ENCODE measurements at places on chromosomes 13 and 19. TPM values are rescaled to one million over a fixed set of nuclear protein-coding genes. Genes with fewer than 3 reads are reported as not detected.

The DCT gene
- not detected for polyA plus RNA-seq

The HAUS5 gene
- polyA plus RNA-seq, result 7.4 TPM

The ZNF526 gene
- 10.5 TPM for polyA plus RNA-seq

The OLFM2 gene
- polyA plus RNA-seq, result 8.9 TPM

The RASAL3 gene
- not detected for polyA plus RNA-seq

DNA sequence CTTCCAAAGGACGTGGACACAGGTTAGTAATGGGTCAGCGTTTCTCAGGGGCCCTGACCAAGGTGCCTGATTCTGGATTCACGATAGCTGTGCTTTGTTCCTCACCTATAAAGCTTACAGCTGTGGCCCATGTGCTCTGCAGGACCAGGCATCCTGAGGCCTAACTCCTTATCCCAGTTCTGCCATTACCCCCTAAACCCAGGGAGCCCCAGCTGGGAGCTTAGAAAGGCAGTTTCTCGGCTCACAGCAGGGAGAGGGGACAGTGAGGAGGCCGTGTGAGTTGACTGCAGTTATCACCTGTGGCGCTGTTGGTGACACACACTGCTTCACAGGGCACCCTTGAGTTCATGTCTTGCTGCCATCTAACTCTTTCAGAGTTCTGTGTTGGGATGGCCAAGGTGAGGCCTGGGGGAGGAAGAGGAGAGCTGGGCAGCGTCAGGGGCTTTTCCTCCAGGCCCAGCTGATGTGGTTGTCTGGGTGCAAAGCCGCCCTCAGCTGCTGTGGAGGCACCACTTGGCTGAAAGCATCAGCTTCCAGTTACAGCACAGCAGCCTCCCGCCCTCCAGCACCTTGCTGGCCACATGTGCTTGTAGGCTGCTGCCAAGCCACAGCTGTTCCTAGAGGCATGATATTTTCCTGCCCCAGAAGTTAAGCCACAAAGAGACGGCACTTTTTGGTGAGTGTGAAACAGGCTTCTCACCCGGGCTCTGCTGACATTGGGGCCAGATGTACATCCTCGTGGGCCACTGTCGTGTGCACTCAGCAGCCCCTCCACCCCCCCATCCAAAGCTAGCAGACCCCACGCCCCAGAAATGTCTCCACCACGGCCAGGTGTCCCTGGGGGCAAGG is 99.6 kb upstream of the MCF2L start:
- DNase-seq, result no peak

GRCh38 chr19:12825254-12826131 is 8.9 kb downstream of the RTBDN start:
- peak; percentile 44 for DNase-seq

GRCh38 chr19:11191273-11191755 is 6.0 kb downstream of the KANK2 start:
- peak; percentile 74 for DNase-seq

DNA sequence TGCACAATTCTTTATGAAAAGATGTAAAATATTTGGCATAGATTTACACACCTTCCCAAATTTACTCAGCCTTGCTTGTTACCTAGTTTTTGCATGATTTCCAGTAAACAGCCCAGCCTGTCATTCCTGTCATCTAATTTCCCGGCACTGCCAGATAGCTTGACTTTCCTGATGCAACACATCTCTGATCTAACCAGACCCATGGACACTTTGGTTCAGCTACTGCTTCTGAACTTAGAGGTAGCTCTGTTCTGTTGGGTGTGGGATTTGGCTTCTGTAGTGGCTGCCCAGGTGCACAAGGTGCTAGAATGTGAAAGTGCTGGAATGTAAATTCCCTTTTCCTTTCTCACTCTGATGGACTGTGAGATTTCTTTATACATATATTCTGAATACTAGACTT is 1033.5 kb downstream of the SLITRK1 start:
- DNase-seq, result no peak

DNA sequence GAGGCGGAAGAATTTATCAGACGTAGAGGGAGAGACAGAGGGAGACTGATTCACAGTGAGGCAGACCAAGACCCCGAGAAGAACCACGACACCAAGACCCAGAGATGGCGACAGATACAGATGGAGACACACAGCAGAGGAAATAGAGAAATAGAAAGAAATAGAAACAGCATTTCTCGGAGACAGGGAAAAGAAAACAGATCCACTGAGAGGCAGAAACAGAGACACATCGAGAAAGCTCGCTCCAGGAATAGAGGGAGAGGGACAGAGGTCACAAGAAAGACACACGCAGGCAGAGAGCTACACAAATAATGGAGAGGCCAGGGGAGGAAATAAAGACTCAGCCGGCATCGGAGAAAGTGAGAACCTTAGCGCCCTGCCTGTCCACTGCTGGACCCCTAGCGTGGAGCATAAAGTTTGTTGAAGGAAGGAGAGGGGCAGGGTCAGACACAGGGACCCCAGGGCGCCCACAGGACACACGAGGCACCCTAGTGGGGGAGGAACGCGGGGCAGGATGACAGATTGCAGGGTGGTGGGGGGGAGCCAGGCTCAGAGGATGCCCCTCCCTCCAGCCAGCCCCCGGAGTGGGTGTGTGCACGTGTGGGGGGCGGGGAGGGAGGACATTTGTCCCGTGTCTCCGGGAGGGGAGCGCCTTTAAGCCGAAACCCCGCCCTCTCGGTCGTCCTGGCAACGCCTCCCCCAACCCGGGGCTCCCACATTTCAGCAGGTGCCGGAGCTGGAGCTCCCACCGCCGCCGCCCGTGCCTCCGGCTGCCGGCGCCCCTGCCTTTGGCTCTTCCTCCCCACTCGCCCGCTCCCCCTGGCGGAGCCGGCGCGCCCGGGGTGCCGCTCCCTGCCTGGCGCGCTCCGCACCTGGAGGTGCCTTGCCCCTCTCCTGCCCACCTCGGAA is at the start of gene PRKCG:
PRKCG (plus strand) TSS at position 716 of the 909 bp plus-strand sequence. CDS start 298 bp downstream, outside the sequence.
- DNase-seq, result peak; percentile 45

DNA sequence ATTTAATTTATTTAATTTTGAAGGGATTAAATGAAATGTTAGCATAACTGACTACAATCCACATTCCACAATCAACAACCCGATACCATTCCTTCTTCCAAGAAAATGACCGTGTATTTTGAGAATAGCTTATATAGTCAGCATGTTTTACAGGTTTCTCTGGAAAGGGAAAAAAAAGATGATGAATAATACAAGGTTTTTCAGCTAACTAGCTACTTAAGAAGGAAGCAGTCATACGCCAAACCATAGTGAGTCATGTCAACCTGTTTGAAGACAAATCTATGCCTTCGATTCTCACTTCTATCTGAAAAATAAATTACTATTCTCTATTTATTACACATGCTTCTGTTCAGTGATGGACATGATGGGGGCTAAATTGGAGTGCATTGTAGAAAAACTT is 258.6 kb downstream of the EFNB2 start:
- no peak for DNase-seq

- DNase-seq, result no peak
Observed at GRCh38 chr19:22832031-22832762, at the start of gene ZNF723. ZNF723 (plus strand) TSS chr19:22832291; CDS start chr19:22832380, 89 bp downstream.

DNA sequence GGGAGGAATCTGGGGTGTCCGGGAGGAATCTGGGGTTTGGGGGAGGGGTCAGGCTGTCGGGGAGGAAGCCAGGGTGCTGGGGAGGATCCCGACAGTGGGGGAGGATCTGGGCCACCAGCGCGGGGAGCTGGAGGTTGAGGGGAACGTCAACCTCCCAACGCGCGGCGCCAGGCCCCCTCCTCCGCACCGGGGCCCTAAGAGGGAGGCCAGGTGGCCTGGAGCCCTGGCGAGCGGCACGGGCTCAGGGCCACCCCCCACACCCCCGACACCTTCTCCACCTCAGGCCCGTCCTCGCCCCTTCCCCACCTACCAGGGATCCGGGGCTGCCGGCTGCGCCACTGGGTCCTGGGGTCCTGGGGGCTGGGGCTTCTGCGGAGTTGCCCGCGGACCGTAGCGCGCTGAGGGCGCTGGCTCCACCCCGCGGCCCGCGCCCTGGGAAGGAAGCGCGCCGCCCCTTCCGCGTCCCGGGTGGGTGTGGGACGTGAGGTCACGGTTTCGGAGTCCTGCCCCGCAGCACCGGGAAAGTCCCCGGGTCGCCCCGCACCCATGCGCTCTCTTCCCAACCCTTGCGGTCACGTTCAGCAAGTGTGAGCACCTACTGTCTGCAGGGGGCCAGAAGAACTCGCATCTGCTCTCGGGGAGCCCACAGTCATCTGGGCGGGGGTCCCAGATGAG is at the start of gene TICAM1:
TICAM1 (minus strand) TSS at position 409 of the 675 bp plus-strand sequence. CDS start 13,335 bp downstream, outside the sequence.
- peak; percentile 86 for DNase-seq

DNA sequence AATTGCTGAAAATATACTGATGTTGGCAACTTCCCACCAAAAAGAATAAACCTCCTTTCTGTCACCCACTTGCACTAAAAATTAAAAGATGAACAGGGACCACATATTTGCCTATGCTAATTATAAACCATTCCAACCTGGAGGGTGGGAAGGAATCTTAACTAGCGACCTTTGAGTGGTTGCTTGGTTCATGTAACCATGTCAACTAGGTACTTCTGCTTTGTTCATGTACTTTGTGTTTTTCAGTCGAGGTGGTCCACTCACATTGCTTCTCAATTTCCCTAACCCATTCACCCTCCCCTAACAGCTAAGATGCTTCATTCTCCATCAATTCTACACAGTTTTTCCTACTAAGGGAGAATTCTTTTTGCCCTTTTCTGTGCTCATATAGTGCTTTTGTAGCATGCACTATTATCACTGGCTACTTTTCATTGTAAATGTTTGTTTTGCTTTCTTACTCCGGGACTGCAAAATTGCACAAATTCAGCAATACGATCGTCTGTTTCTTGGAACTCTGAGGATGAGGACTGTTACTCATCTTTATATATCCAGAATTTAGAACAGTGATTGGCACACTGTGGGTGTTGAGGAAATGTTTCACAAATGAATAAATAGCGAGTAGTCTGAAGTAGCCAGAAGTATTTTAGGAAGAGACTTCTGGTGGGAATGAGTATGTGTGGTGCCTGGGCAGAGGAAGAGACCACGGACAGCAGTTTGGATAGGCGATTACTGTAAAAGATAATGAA is 187.5 kb downstream of the GPC6 start:
- peak; percentile 27 for DNase-seq

GRCh38 chr13:80668452-80668851 is 327.5 kb upstream of the SPRY2 start:
- no peak for DNase-seq

DNA sequence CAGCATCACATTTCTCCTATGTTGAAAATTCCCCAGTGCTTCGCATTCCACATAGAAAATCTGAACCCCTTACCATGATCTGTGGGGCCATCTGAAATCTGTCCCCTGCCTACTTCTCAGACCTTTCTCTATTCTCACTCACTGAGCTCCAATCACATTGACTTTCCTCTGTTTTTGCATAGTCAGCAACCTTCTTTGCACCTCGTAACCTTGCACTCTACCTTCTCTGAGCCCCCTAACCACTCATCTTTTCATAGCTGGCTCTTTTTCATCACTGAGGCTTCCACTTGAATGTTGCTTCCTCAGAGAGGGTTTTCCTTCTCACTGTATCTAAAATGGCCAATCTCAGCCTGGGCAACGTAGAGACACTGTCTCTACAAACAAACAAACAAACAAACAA is 286.3 kb downstream of the GPC5 start:
- DNase-seq, result no peak

GRCh38 chr13:104327211-104327610 is 1261.0 kb upstream of the SLC10A2 start:
- no peak for DNase-seq

DNA sequence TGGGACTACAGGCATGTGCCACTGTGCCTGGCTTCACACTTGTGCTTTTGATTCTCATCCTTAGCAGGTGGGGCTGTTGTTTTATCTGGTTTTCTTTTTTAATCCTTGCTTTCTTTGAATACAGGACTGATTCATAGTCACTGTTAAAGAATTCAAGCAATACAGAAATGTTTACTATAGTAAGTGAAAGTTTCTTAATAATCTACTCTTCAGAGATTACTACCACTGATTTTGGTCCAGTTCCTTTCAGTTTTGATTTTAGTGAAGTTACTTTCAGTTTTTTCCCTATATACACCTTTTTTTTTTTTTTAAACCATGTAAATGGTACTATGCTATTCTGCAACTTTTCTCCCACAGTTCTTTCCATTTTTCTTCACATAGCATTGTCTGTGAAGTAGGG is 53.6 kb downstream of the GATAD2A start:
- peak; percentile 52 for DNase-seq

- DNase-seq, result no peak
Observed at GRCh38 chr19:32652894-32653598, 21.9 kb downstream of the ANKRD27 start.

DNA sequence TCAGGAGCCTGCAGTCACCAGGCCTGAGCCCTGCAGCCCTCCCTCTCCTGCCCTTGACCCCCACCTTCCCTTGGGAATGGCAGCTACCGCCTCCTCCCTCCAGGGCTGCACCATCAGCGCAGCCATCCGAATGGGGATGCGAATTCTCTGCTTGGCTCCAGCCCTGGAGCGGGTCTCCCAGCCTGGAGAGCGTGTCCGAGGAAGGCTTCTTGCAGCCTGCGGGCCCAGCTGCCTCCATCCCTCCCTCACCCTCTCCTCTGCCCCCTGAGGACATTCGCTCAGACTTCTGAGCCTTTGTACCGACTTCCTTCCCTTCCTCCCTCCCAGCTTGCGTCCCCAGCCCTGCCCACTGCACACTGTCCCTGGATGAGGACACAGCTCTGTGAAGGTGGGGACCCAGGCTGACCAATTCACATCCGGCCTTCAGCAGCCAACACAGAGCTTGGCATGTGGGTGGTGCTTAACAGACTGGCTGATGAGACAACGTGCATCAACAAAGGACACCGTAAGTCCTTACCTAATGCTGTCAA is 6.0 kb upstream of the NKPD1 start:
- no peak for DNase-seq

DNA sequence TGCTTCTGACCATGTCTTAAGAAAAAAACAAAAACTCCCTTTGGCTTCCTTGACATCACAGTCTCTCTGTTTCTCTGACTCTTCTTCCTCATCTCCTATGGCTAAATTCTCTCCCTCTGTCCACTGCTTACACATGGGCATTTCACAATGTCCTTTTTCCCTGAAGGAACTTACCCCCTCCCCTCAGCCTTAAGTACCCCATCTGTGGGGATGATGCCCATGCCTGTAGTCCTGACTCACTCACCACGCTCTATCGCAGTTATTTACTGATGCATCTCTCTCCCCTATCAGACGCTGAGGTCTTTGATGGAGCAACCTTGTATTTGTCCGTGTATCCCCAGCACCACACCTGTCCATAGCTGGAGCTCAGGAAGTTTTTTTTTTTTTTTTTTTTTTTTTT is 32.4 kb downstream of the ACTN4 start:
- DNase-seq, result no peak

DNA sequence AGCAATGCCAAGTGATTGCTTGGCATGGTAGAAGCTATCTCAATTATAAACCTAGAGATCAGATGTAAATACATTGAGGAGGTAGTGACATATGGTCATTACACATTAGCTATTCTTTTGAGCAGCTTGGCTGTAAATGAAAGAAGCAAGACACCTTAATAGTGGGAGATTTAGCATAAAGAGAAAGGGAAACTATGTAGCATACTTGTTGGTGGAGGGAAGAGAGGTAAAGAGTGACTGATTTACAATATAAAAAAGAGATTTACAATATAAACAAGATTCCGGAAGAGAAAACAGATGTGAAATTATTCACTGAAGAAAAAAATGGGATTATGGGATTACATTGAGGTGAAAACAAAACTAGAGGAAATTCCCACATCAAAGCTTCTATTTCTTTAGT is 2009.6 kb downstream of the OLFM4 start:
- DNase-seq, result no peak
